ENCODE measurements at places on chromosomes 7 and 10.

DNA sequence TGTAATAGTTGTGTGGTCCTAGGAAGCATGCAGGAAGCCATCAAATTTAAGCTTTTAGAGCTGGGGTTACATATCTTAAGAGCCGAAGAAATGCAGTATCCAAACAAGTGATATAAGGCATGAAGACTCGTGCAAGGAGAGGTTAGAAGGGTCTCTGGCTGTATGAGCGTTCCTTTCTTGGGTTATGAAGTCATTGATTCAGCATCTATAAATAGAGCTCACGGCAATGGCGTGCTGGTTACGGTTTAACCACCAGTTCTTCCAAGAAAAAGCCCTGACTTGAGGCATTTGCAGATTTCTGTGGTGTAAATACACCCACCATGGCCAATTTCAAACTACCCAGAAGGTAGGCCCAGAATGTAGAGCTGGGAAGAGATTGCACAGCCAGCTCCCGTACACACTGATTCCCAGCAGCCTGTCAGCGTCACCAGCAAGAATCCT is 72.0 kb upstream of the KAT6B start:
- no peak for DNase-seq

- DNase-seq: no peak
Measured at GRCh38 chr7:1611708-1612241, 41.9 kb upstream of the PSMG3 start.

DNA sequence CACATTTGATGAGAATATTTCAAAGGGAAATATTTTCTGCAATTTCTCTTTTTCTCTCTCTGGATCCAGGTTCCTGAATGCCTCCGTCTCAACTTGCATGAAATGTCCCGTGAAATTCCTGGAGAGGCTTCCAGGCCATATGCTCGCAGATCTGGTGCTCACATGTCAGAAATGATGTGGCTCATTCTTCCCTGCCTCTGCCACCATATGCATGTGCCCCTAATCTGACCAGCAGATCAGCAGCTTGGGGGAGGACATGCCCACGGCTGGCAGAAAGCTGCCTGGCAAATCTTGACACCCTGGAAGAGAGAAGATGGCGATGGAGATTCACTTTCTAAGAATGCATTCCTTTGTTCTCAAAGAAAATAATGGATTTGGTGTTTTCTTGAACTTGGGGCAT is 490.7 kb downstream of the RPS24 start:
- no peak for DNase-seq

DNA sequence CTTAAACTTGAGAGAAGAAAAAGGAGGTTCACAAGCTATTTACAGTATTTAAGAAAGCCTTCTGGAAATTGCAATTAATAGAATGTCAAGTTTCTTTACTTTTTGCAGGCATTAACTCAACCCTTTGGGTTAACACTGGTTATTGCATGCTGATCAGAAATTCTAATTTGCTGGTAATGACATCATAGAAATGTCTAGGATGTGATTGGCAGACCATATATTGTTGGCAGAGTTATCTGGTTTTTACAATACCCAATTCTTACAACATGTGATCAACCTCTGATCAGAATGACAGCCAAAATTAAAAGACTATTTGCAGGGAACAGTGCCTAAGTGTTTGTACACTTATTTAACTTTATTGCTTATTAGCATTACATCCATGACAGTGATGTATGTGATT is 1.6 kb upstream of the CASD1 start:
- DNase-seq: no peak

GRCh38 chr7:151796871-151797537 is 79.9 kb downstream of the PRKAG2 start:
- no peak for DNase-seq

DNA sequence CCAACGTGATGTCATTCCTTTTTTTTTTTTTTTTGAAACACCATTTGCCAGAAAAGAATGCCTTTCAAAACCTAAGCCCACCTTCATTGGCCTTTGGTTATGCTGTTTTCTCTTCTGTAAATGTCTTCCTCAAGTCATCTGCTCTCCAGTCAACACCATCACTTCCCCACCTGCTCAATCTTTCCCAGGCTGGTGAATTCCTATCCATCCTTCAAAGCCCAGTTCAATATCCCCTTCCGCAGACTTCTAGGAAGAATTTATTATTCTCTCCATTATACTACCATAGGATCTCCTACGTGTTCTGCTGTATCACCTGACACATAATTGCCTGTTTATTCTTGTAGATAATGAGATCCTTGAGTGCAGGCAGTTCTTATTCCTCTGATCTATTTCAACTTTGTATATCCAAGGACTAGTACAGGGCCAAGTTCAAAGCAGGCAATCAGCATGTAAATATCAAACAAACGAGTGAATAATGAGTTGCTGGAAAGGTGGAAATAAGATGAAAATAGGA is 73.5 kb upstream of the PRR15 start:
- no peak for DNase-seq

- no peak for DNase-seq
Measured at GRCh38 chr10:129909531-129910256, 54.4 kb downstream of the EBF3 start.
